CD4-positive, alpha-beta T cell (primary cell): ENCODE measurements at places on chromosomes 12 and 14. TPM values are rescaled to one million over a fixed set of nuclear protein-coding genes. Genes with fewer than 3 reads are reported as not detected.

DNA sequence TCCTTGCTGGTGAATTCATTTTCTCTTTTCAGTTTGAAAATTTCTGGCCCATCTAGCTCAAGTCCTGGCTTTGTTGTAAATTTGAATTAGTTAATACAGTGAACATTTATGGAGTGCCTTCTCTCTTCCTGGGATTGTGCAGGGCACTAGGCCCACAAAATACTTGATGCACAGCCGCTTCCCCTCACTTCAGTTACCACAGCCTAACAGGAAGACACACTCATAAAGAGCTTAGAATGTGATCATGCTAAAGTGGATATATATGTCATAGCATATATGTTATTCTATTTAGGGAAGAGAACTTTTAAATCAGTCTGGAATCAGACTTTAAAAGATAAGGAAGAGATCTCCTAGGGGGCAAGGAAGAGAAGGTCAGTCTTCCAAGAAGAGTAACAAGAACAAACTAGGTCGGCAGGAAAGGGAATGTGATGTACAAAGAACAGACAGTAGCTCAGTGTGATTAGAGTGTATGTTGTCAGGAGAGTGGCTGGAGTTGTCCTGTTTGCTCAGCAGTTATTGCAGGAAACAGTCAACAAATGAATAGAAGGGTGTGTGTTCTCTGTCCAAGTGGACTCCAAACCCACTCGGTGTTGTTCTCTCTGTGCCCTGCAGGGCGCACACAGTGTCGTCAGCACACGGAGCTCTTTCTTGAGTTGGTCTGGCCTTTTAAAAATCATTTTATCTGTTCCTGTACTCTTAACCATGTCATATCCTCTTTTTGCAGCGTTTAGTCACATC lies 74.4 kb downstream of the DAAM1 start:
- no peaks in the 10 kb centered on the region for H3K27me3 ChIP-seq
- H3K4me3 ChIP-seq, result no peak overlapping the region
- no peaks in the 10 kb centered on the region for H3K4me1 ChIP-seq
- DNase-seq, result no peak
- peaks cover 13% of the 10 kb centered on the region for H3K36me3 ChIP-seq

The PPM1H gene
- not detected for total RNA-seq

The GLS2 gene
- 2.2 TPM for total RNA-seq

- H3K4me3 ChIP-seq, result no peak overlapping the region
- no peaks in the 10 kb centered on the region for H3K27me3 ChIP-seq
- peaks cover 55% of the 10 kb centered on the region for H3K36me3 ChIP-seq
- DNase-seq, result no peak
Measured at GRCh38 chr12:56721216-56721615, 3.9 kb downstream of the NACA start.

DNA sequence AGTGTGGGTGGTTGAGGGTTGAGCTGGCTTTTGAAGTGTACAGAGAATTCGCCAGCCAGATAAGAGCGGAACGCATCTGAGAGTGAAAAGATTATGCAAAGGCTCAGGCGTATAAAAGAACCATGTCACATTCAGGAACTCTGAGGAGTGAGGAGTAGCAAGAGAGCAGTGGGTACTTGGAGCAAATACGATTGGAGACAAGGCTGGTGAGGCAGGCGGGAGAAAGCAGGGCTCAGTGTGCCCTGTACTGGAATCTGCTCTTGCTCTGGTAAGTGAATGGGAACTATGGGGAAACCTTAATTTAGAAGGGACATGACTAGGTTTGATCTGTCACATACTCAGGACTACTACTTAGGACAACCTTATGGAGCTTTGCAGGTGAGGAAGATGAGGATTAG lies 87.0 kb downstream of the PTPRB start:
- no peaks in the 10 kb centered on the region for H3K27me3 ChIP-seq
- H3K4me1 ChIP-seq, result no peaks in the 10 kb centered on the region
- H3K36me3 ChIP-seq, result no peaks in the 10 kb centered on the region
- no peak for DNase-seq
- H3K4me3 ChIP-seq, result no peak overlapping the region
